Activated CD8-positive, alpha-beta memory T cell treated with anti-CD3 and anti-CD28 coated beads, Interleukin-2, amount 10 ng/mL, durations not matched to agents 7 days and 5 days (primary cell): ENCODE measurements at places on chromosomes 13 and 19. TPM values are rescaled to one million over a fixed set of nuclear protein-coding genes. Genes with fewer than 3 reads are reported as not detected.

Gene IGFL3
- not detected for total RNA-seq

Gene HSD11B1L
- 1.0 TPM for total RNA-seq

Gene KBTBD7
- 6.5 TPM for total RNA-seq

Gene MOB3A
- 200 TPM for total RNA-seq

DNA sequence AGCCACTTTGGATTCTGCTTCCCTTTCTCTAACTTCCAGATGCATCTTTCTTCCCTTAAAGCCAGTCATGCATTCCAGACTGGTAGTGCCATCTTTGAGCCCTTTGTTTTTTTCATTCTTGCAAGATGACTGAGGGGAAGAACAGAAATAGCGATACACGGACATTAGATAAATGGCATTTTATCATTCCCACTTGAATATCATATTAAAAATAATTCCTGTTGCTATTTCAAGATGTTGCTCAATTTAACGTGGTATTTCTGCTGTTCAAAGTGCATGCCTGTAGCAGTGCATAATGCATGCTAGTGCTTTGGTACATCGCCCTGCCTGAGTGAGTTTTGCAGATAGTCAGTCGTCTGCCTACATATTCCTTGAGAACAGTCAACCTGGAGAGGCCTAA lies 140.6 kb upstream of the FRY start:
- no peak overlapping the region for H3K4me3 ChIP-seq
- H3K4me1 ChIP-seq = no peaks in the 10 kb centered on the region
- no peak for DNase-seq
- peaks cover 19% of the 10 kb centered on the region for H3K27me3 ChIP-seq

DNA sequence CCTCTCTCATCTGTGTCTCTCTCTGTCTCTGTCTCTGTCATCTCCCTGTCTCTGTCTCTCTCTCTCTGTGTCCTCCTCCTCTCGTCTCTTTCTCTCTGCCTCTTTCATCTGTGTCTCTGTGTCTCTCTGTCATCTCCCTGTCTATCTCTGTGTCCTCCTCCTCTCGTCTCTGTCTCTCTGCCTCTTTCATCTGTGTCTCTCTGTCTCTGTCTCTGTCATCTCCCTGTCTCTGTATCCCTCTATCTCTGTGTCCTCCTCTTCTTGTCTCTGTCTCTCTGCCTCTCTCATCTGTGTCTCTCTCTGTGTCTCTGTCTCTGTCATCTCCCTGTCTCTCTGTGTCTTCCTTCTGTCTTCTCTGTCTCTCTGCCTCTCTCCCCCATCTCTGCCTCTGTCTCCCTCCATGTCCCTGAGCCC lies 551 bp upstream of the EBI3 start:
- H3K4me1 ChIP-seq = peaks cover 8% of the 10 kb centered on the region
- no peak for DNase-seq
- H3K36me3 ChIP-seq = no peaks in the 10 kb centered on the region
- H3K27me3 ChIP-seq = peaks cover 3% of the 10 kb centered on the region

- H3K27ac ChIP-seq = no peak overlapping the region
- no peak overlapping the region for H3K4me3 ChIP-seq
- H3K4me1 ChIP-seq = no peaks in the 10 kb centered on the region
- DNase-seq = no peak
Measured at GRCh38 chr19:9610484-9611113, 10.4 kb downstream of the ZNF561 start.

- no peak overlapping the region for H3K4me3 ChIP-seq
- H3K4me1 ChIP-seq = no peaks in the 10 kb centered on the region
- DNase-seq = no peak
- no peaks in the 10 kb centered on the region for H3K27me3 ChIP-seq
- H3K27ac ChIP-seq = no peak overlapping the region
Measured at GRCh38 chr13:35797991-35798390, 321.5 kb upstream of the MAB21L1 start.

- H3K4me1 ChIP-seq = peaks cover 53% of the 10 kb centered on the region
- H3K36me3 ChIP-seq = peaks cover 18% of the 10 kb centered on the region
- DNase-seq = no peak
- H3K4me3 ChIP-seq = no peak overlapping the region
- H3K27me3 ChIP-seq = no peaks in the 10 kb centered on the region
Measured at GRCh38 chr13:99040536-99041131, 62.8 kb upstream of the DOCK9 start.

- H3K4me1 ChIP-seq = peaks cover 9% of the 10 kb centered on the region
- peaks cover 5% of the 10 kb centered on the region for H3K27me3 ChIP-seq
- H3K4me3 ChIP-seq = peak overlapping the region; percentile 15
Measured at GRCh38 chr13:43664700-43665191, 122.0 kb downstream of the ENOX1 start.

- H3K36me3 ChIP-seq = no peaks in the 10 kb centered on the region
- peak overlapping the region; percentile 44 for H3K4me3 ChIP-seq
- H3K27me3 ChIP-seq = peaks cover 5% of the 10 kb centered on the region
- peak; percentile 43 for DNase-seq
- peaks cover 7% of the 10 kb centered on the region for H3K4me1 ChIP-seq
Measured at GRCh38 chr13:78137404-78138142, 218.9 kb upstream of the EDNRB start.

DNA sequence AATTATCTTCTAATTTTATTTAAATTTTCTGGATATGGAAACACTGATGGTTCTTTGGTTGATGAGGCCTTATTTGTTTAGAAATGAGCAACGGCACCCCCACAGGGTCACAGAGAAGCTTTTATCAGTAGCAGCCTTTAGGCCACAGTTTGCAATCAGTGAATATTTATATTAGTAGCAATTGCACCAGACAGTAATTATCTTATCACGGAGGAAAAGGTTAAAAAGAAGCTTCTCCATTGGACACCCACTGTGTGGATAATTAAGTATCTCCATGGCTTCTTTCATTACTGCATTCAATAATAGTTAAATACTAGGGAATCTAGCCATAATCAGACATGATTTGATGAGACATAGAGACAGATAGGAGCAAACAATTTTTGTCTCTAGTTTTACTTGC lies 2099.2 kb upstream of the PCDH20 start:
- DNase-seq = no peak
- H3K27ac ChIP-seq = no peak overlapping the region
- no peaks in the 10 kb centered on the region for H3K36me3 ChIP-seq
- no peaks in the 10 kb centered on the region for H3K27me3 ChIP-seq

DNA sequence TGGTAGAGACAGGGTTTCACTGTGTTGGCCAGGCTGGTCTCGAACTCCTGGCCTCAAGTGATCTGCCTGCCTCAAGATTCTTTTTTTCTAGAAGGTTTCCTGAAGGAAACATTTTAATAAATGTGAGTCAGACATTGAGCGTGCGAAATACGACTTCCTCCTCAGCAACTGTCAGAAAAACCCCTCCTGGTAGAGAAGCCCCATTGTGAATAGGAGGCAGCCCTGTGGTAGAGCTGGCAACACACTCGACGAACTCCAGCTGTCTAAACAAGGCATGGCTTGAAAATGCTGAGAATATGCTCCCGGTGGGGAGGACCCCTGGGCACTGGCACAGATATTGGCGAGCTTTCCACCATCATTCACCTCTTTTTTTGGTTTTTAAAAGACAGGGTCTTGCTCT lies 9.8 kb downstream of the ZNF333 start:
- H3K4me1 ChIP-seq = no peaks in the 10 kb centered on the region
- H3K27me3 ChIP-seq = no peaks in the 10 kb centered on the region
- H3K4me3 ChIP-seq = no peak overlapping the region
- H3K27ac ChIP-seq = no peak overlapping the region
- DNase-seq = no peak

DNA sequence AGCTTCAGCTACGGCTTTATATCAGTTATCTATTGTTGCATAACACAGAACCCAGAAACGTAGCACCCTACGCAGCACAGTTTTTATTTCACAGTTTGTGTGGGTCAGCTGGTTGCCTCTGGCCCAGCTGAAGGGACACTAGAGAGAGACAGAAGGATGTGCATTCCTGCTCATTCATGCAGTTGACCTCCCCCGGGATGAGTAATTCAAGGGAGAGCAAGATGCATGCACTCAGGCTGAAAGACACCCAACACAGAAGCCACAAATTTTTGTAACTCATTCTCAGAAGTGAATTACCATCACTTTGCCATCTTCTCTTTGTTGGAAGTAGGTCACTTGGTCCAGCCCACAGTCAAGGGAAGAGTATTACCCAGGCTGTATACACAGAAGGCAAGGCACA lies 89.5 kb downstream of the EFNB2 start:
- no peak for DNase-seq
- no peaks in the 10 kb centered on the region for H3K36me3 ChIP-seq
- H3K27ac ChIP-seq = no peak overlapping the region
- H3K4me1 ChIP-seq = no peaks in the 10 kb centered on the region
- H3K27me3 ChIP-seq = peaks cover 4% of the 10 kb centered on the region
- H3K4me3 ChIP-seq = no peak overlapping the region

GRCh38 chr19:29450812-29451211 lies 75.0 kb upstream of the VSTM2B start:
- H3K27ac ChIP-seq = no peak overlapping the region
- H3K36me3 ChIP-seq = no peaks in the 10 kb centered on the region
- no peaks in the 10 kb centered on the region for H3K4me1 ChIP-seq
- no peak overlapping the region for H3K4me3 ChIP-seq

DNA sequence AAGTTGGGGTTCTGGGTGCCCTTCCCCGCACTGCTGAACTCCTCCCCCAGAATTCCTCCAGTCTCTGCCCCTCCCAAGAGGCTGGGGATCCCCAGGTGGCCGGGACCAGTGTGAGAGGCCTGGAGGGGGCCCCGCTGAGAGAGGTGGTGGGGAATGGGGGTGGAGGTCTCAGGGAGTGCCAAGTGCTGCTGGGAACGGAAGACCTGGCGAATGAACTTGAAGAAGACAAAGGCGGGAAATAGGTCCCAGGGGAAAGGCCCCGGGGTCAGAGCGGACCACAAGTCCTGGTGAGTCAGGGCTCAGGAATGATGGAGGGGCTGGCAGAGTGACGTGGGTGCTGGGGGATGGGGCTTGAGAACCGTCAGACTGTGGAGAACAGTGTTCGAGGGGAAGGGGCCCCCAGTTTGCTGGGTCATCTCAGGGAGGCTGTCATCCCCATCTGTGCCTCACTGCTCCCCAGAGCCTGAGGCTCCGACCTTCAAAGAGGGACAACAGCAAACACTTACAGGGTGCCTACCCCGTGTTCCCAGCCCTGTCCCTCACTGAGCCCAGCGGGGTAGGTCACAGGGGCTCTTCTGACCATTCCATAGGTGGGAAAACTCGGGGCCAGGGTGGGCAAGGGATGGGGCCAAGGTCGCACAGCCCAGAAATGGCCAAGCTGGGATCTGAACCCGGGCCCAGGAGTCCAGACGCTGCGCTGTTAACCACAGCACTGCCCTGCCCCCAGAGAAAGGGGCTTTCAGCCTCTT lies 16.0 kb upstream of the SEMA6B start:
- H3K4me3 ChIP-seq = no peak overlapping the region
- DNase-seq = no peak
- peaks cover 36% of the 10 kb centered on the region for H3K27me3 ChIP-seq
- no peaks in the 10 kb centered on the region for H3K4me1 ChIP-seq
- H3K36me3 ChIP-seq = no peaks in the 10 kb centered on the region
